ENCODE measurements at places on chromosomes 2 and 18. TPM values are rescaled to one million over a fixed set of nuclear protein-coding genes. Genes with fewer than 3 reads are reported as not detected.

Gene TMEM182
- total RNA-seq, result 4.4 TPM

Gene KCNF1
- total RNA-seq, result not detected

Gene HOXD1
- total RNA-seq, result not detected

Gene CABYR
- 0.76 TPM for total RNA-seq

Gene CHMP1B
- 23.4 TPM for total RNA-seq

Gene TDRD15
- not detected for total RNA-seq

Gene UGT1A8
- total RNA-seq, result not detected

Gene IL36A
- total RNA-seq, result not detected

Gene POTEC
- not detected for total RNA-seq

Gene TANC1
- total RNA-seq, result 0.16 TPM

Gene SCN2A
- total RNA-seq, result 0.21 TPM

Gene SLC4A3
- not detected for total RNA-seq

Gene BBS5
- total RNA-seq, result 1.3 TPM

Gene SIX3
- 0.21 TPM for total RNA-seq

Gene RFTN2
- total RNA-seq, result not detected

Measured in activated CD8-positive, alpha-beta memory T cell treated with anti-CD3 and anti-CD28 coated beads, Interleukin-2, amount 10 ng/mL, durations not matched to agents 7 days and 5 days (primary cell).